Stimulated activated CD4-positive, alpha-beta T cell treated with anti-CD3 and anti-CD28 coated beads, Interleukin-15, amount 100 ng/mL, for 1 hour (primary cell): ENCODE measurements at places on chromosomes 12 and 14.

DNA sequence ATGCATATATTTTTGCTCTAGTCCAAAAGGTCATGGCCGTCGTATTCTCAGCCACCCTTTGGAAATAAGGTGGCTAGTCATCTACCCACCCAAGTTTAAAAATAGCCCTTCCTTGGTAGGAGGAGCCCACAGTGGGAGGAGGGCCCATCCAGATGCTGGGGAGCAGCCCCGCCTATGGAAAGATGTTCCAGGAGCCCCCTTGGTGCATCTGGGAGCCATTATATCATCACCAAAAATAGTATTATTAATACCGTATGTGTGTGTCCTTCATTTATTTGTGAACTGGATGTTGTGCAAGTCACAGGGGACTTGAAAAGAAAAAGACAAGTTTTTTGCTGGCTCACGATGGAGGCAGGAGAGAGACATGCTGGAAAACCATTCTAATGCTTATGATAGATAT lies 34.0 kb downstream of the EMP1 start:
- no peak for DNase-seq

DNA sequence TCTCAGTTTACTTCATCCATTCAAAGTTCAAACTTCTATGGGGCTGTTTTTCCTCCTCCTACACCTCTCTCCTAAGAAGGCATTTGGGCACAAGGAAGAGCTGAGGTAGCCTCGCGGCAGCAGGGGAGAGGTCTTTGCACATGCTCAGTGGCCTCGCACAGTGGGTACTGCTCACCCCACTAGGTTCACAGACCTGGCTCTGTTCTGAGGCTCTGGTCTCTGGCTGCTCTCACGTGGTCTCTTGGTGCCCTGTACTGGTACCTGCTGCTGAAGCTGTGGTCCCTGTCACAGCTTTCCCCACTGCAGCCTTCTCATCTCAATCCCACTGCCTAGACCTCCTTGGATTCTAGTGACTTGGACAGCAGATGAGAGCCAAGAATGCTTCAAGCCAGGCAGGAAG lies 134.7 kb upstream of the CRY1 start:
- DNase-seq, result no peak

GRCh38 chr12:131287938-131288764 lies 334.4 kb downstream of the ADGRD1 start:
- DNase-seq, result no peak

DNA sequence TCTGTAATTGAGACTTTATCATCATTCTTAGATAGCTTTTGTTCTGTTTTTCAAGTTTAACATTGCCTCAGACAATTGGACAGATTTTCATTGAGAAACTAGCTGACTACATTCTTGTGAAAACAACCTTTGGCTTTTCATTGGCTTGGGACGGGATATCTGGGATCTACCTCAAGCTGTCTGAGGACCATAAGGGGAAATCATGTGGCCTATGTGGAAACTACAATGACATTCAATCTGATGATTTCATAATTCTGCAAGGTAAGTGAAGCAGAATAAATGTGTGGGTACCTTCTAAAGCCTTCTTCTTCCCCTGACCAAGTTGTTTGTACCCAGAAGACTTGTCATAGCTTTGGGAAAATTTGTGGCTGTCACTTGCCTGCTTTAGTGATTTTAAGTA lies 133.5 kb downstream of the OTOGL start:
- DNase-seq, result no peak

DNA sequence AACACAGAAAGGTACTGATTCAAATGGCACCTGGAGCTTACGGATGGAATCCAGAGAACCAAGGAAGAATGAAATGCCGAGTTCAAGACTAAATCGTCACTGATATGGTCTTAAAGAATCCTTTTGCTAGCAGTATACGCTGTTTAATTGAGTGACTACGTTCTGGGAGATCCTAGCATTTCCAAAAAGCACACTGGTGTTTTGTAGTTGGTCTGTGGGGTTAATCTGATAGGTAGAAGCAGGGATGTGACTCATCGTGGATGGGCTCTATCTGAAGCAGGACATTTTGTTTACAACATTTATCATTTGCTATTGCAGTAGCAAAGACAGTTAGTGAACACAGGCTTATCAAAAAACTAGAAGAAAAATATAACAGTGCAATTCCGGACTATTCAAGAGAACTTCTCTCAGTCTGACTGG lies 169.2 kb upstream of the HMGA2 start:
- no peak for DNase-seq

DNA sequence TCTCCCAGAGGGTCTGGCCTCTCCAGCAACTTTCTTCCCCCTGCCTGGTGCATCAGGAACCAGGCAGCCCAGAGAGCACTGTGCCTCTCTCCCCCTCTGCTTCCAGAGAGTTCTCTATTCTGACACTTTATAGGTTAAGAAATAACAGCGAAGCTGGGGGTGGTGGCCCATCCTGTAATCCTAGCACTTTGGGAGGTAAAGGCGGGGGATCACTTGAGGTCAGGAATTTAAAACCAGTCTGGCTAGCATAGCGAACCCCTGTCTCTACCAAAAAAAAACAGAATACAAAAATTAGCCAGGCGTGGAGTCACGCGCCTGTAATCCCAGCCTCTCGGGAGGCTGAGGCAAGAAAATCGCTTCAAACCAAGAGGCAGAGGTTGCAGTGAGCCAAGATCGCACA lies 58.3 kb downstream of the ESRRB start:
- DNase-seq, result no peak
